ENCODE measurements at places on chromosomes 1 and 21.
A peak's percentile ranks its signal among the peaks of the same experiment; 100 is the strongest.

DNA sequence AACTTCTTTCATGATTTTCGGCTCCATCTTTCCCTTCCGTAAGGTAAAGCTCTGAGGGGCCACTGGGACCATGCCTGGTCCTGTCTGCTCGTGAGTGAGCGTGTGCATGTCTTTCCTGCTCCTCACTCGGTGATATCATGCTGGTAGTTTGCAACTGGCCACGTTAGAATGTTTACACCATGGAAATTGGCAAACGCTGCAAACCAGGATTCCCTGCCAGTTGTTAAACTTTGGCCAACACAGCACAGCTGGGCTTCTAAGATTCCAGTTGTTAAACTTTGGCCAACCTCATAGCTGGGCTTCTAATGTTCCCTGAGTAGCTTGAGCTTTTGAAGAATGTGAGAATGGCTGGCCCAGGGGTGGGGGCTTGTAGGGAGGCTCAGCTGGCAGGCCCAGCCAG lies 68.0 kb upstream of the ACTL8 start:
- DNase-seq = no peak

DNA sequence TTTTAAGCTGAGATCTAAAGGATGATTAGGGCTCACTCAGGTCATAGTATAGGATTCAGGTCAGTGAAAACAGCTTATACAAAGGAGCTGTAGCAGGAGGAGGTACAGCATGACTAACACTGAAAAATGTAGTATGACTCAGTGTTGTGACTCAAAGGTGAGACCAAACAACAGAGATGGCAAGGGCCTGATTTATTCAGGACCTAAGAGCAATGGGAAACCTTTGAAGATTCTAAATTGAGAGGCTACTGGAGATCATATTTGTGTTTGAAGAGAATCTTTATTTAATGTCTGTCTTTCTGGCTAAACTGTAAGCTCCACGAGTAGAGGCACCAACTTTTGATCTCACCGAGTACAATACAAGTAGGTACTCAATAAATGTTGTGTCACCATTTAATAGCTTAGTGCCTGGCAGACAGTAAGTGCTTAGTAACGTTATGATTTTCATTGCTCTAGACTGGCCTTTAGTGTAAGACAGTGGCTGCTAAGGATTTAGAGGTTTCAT lies 43.5 kb downstream of the PRKAA2 start:
- no peak for DNase-seq

DNA sequence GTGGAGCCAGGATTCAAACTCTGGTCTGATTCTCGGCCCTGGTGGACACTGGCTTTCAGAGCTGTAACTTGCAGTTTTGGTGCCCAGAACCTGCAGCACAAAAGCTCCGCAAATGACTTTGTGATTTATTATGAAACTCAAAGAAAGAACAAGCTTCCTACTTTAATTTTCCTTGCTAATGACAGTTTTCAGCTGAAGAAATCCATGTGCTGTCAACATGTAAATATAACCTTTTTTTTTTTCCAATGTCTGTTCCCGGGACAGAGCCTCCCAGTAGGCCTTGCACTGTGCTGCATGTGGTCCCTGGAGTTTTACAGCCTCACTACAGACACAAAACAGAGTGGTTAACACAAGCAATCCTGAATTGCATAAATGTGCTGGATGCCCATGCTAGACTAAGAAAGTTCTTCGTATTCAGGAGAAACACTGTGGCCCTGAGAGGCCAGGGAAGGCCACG lies 62.3 kb upstream of the ANGPTL1 start:
- no peak for DNase-seq

DNA sequence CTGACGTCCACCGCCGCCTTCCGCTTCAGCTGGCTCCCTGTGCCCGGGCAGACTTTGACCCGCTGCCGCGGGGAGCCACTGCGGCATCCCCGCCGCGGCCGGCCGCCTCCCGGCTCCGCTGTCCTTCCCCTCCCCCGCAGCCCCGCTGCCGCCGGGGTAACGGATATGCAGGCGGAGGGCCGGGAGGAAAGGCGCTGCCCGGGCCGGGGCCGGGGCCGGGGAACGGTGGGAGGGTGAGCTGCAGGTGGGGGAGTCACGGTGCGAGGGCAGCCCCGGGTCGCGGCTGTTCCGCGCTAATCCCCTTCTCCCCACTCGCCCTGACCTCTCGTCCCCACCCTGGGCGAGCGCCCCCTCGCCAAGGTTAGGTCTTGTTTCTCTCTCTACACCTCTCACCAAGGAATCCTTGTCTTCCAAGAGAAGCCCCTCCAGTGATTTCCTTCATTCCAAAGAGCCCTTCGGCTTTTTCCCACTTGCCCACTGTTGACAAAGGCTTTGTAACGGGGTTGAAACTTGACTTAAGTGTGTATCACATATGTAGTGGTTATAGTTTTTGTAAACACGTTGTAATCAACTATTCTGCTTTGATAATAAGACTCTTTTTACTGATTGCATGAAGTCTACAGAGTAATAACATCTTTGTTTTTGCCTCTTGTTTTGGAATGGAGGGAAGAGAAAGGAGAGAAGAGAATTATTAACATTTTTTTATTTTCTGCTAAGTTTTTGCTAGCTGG lies 669 bp downstream of the XPR1 start:
- peak; percentile 85 for DNase-seq

DNA sequence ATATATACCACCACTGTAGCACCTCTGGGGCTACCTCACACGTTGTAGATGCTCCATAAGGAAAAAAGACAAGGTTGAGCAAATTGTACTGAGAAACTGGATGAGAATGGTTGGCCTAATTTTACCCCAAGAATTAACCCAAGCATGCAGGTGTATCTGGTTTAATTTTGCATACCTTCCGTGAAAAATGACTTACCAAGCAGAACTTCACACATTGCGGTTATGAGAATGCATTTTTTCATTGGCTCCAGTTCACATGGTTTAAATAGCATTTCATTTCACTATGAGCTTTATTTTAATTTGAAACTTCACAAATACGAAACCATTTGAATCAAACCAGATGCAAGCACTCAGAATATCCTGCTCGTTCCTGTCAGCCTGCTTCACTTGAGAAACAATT lies 512.2 kb downstream of the LTN1 start:
- no peak for DNase-seq

- DNase-seq = no peak
Observed at GRCh38 chr1:229328598-229329362, 14.1 kb downstream of the CCSAP start.

- no peak for DNase-seq
Observed at GRCh38 chr1:59046730-59047157, 250.2 kb upstream of the FGGY start.

DNA sequence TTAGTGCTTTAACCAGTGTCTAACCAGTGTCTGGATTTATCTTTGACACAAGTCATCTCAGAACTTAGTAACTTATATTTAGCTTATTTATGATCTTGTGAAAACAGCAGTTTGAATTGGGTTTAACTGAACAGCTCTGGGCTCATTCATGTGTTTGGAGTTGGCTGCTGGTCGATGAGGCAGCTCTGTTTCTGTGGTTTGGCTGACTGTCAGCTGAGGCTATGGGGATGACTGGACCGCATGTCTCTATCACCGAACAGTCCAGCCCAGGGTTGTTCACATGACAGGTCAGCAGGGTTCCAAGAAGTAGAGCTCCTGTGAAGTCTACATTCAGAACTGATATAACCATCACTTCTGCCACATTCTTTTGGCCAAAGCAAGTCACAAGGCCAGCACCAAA lies 29.1 kb upstream of the C21orf91 start:
- no peak for DNase-seq

GRCh38 chr1:5978452-5978851 lies 13.8 kb downstream of the NPHP4 start:
- no peak for DNase-seq

Data from NCI-H82 (cell line).